Hematopoietic multipotent progenitor cell (in vitro differentiated cells): ENCODE measurements at places on chromosomes 6 and 20. TPM values are rescaled to one million over a fixed set of nuclear protein-coding genes. Genes with fewer than 3 reads are reported as not detected.

Gene ACTL10
- total RNA-seq = 6.2 TPM

- no peak for DNase-seq
These were observed 278.1 kb upstream of the SASH1 start for GRCh38 chr6:148064406-148065134.

GRCh38 chr6:169895926-169896761 is 144.7 kb downstream of the ERMARD start:
- no peak for DNase-seq

GRCh38 chr6:24566020-24566767 is 71.4 kb downstream of the ALDH5A1 start:
- DNase-seq = no peak

DNA sequence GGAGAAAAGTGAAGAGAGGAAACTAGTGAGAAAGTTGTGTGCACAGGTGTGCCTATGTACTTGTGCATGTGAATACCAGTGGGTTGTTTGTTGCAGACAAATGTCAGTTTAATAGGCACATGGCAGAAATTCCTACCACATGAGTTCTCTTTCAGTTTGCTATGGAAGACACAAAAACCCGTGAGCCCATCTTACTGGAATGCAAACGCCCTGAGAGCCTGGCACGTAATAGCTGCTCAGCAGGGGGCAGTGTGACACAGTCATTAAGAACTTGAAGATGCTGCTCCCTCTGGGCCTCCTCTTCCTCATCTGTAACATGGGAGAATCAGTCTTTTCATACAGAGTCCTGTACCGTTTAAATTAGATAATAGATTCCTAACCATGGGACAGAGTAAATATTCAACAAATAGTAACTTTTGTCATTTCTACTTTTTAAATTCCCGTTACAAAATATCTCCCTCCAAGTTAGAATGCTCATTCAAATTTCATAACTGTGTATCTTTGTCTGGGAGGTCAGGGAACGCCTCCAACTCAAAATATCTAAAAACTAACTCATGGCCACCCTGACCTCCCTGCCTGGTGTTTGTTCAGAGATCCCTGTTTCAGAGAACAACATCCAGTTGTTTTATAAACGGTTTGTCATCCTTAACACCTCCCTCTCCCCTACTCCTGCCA is 802.9 kb downstream of the MAFB start:
- DNase-seq = no peak

- DNase-seq = no peak
These were observed 64.1 kb upstream of the FBXO30 start for GRCh38 chr6:145878591-145879295.

DNA sequence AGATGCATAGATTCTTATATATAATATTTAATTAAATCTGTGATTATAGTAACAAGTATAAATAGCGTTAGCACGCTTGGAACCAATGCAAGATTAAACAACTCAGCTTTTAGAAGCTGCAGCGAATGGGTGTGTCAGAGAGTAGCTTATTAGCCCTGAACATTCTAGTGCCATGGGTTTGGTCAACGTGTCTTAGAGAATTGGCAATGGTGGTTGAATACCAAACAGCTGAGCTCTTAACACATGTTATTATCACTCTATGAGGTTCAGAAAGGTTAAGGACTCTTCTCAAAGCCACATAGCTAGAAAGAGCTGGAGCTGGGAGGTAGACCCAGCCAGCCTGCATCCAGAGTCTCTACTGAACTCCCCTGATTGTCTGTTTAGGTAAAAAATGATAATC is 284.2 kb upstream of the CHD6 start:
- no peak for DNase-seq

DNA sequence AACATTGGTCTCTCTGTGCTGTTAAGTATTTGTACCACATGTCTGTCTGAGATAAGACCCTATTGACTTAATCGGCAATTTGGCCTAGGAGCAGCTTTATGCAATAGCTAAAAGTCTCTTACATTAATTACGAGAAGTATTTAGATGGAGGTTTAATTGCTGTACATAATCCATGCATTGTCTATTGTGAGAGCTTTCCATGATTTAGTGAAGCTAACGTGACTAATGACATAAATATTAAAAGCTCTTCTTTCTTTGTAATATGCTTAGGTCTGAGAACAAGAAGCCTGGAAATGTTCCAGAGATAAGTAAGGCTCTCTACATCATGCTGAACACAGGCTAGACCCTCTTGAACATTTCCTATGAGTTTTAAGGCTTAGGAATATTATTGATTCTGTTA is 32.7 kb upstream of the FAM83B start:
- DNase-seq = no peak

- no peak for DNase-seq
These were observed 168.4 kb downstream of the VEGFA start for GRCh38 chr6:43938178-43939105.

Gene NT5E
- under 0.01 TPM for total RNA-seq

Gene LPA
- not detected for total RNA-seq

- no peak for DNase-seq
These were observed 119.0 kb upstream of the LRFN2 start for GRCh38 chr6:40706178-40706577.

DNA sequence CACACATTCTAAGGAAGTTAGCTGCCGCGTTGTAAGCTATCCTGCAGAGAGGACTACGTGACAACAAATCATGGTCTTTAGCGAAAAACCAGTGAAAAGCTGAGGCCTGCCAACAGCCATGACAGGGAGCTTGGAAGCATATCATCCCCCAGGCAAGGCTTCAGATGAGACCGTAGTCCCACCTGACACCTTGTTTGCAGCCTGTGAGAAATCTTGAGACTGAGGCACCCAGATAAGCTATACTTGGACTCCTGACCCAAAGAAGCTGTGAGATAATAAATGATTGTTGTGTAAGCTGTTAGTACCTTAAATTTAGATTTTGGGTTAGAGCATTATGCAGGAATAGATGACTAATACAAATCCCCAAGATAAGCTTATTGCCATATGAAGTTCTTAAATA is 45.4 kb upstream of the SENP6 start:
- no peak for DNase-seq

- DNase-seq = no peak
These were observed 77.4 kb downstream of the MKKS start for GRCh38 chr20:10356628-10357027.

Gene PTCHD4
- total RNA-seq = under 0.01 TPM

Gene UST
- total RNA-seq = 1.6 TPM

GRCh38 chr6:110039981-110040383 is 61.9 kb downstream of the GPR6 start:
- peak; percentile 16 for DNase-seq

DNA sequence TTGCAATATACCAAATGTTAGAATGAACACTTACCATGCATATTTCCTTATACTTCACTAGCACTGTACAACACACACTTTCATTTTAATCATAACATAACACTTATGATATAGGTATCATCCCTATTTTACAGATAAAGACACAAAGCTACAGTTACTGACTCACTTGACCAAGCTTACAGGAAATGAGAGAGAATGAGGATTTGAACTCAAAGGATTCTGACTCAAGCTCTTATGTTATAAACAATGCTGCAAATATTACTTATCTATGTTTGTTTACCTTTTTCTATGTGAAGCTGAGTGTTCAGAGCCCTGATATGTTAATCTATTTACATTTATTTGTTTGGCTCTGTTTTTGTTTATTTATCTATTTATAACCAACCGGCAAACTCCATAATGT is 245.4 kb downstream of the PTPRK start:
- DNase-seq = no peak

DNA sequence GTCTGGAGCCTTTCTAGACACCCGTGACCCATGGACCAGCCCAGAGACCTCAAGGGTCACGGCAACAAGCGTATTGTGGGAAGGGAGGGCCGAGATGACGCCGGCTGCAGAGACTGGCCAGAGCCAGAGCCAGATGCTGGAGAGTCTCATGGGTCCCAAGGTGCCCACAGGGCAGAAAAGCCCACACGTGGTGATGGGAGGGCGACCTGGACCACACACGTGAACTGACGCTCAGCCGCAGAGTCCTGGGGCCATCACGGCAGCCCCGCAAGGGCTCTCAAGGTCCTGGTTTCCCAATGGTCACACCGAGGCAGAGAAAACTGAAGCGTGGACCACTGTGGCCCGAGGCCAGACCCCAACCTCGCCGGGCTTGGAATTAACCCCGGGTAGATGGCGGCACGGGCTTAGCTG is 92.6 kb downstream of the YTHDF1 start:
- DNase-seq = no peak

GRCh38 chr6:109458774-109459531 is 3.4 kb upstream of the MICAL1 start:
- no peak for DNase-seq

GRCh38 chr20:8454137-8454712 is 322.2 kb downstream of the PLCB1 start:
- DNase-seq = peak; percentile 65

- no peak for DNase-seq
These were observed 1.4 kb downstream of the CDC5L start for GRCh38 chr6:44388887-44389286.

- DNase-seq = no peak
These were observed 26.9 kb upstream of the STXBP5 start for GRCh38 chr6:147177286-147177685.

- DNase-seq = peak; percentile 57
These were observed 86.0 kb downstream of the DHX35 start for GRCh38 chr20:39048000-39048696.

- no peak for DNase-seq
These were observed 8.7 kb upstream of the RPS21 start for GRCh38 chr20:62378215-62378614.

DNA sequence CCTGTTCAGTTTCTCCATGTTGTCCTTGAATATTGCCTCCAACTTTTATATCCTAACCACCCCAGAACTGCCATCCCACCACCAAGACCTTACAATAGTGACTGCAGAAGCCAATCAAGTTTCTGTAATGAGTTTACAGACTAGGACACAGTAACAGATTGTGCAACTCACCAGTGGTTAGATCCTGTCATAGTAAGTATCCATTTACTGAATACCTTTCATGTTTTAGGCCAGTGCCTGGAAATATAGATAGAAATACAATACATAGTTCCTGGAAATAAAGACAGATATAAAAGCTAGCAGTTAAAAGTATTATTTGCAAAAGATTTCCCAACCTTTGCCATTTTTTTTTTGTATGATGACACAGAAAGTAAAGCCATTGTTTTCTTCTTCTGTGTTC is 471.8 kb upstream of the BTBD3 start:
- DNase-seq = no peak

Gene DHX35
- total RNA-seq = 10.8 TPM

DNA sequence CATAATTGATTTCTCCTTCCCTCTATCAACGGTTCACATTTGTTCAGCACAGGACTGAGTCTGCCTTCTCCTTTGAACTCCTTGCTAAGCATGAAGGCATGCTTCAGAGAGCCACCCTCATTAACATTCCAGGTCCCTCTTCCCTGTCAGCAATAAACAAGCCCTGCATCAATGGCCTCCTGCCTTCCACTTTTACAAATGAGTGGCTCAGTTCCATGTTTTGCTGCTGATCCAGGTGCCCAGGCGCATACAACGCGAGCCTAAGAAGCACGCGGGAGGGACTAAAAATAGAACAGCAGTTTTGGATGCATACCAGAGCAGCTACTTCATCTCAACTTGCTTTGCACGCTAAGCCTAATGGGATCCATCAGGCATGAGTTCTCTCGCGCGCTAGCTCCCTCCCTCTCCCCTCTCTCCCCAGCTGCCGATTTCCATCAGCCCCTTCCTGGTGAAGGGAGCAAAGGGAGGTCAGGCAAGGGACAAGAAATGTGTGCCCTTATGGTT is 53.4 kb downstream of the TRAF3IP2 start:
- no peak for DNase-seq

Gene SAMD5
- not detected for total RNA-seq

Gene HLA-DRA
- total RNA-seq = 969 TPM

Gene FILIP1
- total RNA-seq = under 0.01 TPM

Gene PSORS1C2
- total RNA-seq = not detected

DNA sequence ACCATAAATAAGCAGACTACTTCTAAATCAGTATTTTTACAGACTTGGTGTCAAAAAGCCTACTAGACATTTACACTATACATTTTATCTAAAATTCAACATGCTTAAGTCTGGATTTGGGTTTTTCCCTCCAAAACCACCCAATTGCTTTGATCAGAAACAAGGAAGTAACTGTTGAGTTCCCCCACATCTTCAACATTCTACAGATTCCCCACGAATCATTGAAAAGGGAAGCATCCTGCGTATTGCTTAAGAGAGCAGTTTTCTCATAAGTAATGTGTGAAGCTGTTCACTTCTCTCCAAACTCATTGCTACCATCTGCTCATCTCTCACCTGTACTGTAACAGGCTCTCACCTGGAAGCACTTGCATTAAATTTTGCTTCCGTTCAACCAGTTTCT is 36.4 kb upstream of the RNF144B start:
- DNase-seq = peak; percentile 52

Gene EPPIN
- not detected for total RNA-seq

GRCh38 chr6:227074-227782 is 65.1 kb upstream of the DUSP22 start:
- no peak for DNase-seq

DNA sequence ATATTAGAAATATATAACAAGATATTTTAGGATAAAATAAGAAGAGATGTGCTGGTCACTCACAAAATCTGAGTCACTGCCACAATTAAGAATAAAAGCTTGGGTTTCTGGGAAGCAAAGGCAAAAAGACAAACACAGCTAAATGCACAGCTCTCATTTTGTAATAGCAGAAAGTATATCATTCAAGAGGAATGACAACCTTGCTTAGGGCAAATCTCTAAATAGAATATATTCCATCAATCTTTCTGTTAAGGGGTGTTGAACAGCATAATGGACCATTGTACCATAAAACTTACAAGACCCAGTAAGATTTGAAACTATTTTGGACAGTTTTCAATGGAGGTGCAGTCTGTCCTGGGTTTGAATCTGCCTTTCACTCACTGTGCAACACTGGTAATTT is 464.9 kb upstream of the SOX4 start:
- no peak for DNase-seq

DNA sequence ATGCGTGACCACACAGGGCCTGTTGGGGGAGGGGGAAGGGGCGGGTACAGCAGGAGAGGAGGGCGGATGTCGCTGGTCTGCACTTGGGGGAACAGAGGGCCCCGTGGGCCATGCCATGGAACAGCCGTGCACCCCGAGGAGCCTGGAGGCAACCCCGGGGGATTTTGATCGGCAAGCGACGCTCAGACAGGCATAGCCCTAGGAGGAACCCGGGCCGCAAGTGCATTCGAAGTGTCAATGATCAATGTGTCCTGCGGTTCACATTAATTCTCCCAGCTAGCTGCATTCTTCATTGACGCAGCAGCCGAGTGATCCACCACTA is 772.8 kb upstream of the DEFB115 start:
- DNase-seq = no peak

Gene SLC2A10
- total RNA-seq = 5.1 TPM

GRCh38 chr6:151434369-151434768 is 17.6 kb downstream of the RMND1 start:
- DNase-seq = no peak

DNA sequence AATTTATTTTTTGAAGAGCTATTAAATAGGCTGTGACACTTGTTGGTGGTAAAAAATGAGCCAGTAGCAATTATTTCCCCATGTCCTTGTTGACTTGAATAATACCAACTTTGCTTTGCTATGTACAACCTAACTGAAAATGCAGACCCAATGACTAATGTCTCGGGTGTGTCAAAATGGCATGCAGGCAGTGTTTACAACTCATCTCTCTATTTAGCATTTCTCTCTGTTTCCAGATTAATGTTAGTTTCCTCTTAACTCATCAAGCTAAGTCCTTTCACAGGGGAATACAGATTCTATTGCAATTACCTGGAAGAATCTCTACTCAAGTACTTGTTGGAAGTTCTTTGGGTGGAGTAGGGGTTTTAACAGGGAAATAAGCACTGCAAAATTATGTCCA is 504.4 kb downstream of the BCKDHB start:
- DNase-seq = no peak
